Bronchus fibroblast of lung (primary cell): ENCODE measurements at places on chromosomes 4 and X. TPM values are rescaled to one million over a fixed set of nuclear protein-coding genes. Genes with fewer than 3 reads are reported as not detected.

NEUROG2 gene
- total RNA-seq = not detected in 2 replicates

MAGEB16 gene
- total RNA-seq = not detected in 2 replicates

PFKFB1 gene
- total RNA-seq = 0.45 TPM in 1 of 2 replicates, not detected in the other

ZMYM3 gene
- 13.6 and 15.3 TPM in 2 replicates for total RNA-seq

RFC1 gene
- total RNA-seq = 25.1 and 31.4 TPM in 2 replicates

RAB41 gene
- total RNA-seq = not detected in 2 replicates

SMIM10L2A gene
- 0.15 and 0.17 TPM in 2 replicates for total RNA-seq

DMD gene
- 1.7 and 1.8 TPM in 2 replicates for total RNA-seq

ARX gene
- not detected in 2 replicates for total RNA-seq

PDZD4 gene
- total RNA-seq = 0.30 and 0.50 TPM in 2 replicates

MAGEA2B gene
- not detected in 2 replicates for total RNA-seq

PAGE4 gene
- not detected in 2 replicates for total RNA-seq

RPL39 gene
- total RNA-seq = 3,305 and 3,757 TPM in 2 replicates

AP1S2 gene
- total RNA-seq = 73.6 and 104 TPM in 2 replicates

CLCN5 gene
- total RNA-seq = 1.5 and 2.2 TPM in 2 replicates

NAT8L gene
- total RNA-seq = under 0.01 TPM in 1 of 2 replicates, not detected in the other

MED12 gene
- 14.4 and 15.8 TPM in 2 replicates for total RNA-seq

ITGB1BP2 gene
- total RNA-seq = 0.30 and 3.4 TPM in 2 replicates

PIR gene
- 7.7 and 8.5 TPM in 2 replicates for total RNA-seq

CXXC4 gene
- total RNA-seq = under 0.01 and 0.17 TPM in 2 replicates

GIMD1 gene
- total RNA-seq = not detected in 2 replicates

SLC26A1 gene
- total RNA-seq = not detected in 2 replicates

NDST3 gene
- under 0.01 TPM in 1 of 2 replicates, not detected in the other for total RNA-seq
